ENCODE measurements at places on chromosomes 4 and X.

GRCh38 chr4:126172126-126172525 lies 857.4 kb downstream of the FAT4 start:
- no peak for DNase-seq

GRCh38 chrX:132367314-132367713 lies 121.5 kb downstream of the MBNL3 start:
- no peak for DNase-seq

GRCh38 chr4:94202769-94203168 lies 4.9 kb upstream of the SMARCAD1 start:
- DNase-seq = no peak

- no peak for DNase-seq
Observed at GRCh38 chr4:58166490-58166889, 1056.3 kb upstream of the IGFBP7 start.

GRCh38 chr4:113623274-113623894 lies 138.2 kb downstream of the CAMK2D start:
- DNase-seq = no peak

GRCh38 chr4:113708250-113708649 lies 53.3 kb downstream of the CAMK2D start:
- no peak for DNase-seq

GRCh38 chr4:3874028-3874415 lies 107.8 kb downstream of the ADRA2C start:
- DNase-seq = no peak

DNA sequence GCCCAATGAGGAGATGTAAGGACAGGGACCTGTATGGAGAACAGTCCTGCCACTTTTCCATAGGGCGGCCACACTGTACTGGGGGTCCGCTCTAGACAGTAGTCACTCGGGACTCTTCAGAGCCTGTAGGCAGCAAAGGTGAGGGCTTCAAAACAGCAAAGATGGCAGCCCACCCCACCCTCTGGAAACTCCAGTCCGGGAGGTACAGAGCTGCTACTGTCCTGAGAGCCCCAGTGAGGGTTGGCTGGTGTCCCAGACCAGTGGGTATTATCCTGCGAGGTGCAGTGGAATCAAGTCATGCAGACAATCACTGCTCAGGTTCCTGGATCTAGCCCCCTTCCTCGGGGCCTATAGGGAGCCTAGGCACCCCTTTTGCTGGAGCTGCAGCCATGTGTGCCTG lies 784.6 kb upstream of the GRID2 start:
- DNase-seq = no peak

DNA sequence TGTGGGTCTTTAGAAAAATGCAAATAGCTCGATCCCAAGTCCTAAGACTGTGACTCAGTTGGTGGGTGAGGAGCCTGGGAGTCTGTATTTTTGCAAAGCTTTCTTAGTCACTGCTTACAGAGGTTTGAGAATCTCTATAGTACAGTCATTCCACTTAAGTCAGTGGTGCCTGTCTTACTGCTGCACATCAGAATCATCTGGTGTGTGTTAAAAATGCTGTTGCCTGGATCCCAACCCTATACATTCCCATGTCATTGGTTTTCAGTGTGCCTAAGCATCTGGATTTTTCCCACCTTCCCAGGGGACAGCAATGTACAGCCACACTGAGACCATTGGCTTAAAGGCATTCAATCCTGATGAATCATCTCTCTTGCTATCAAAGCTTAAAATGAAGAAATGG lies 21.0 kb upstream of the GEMIN8 start:
- no peak for DNase-seq

GRCh38 chr4:151604238-151604637 lies 156.6 kb downstream of the GATB start:
- DNase-seq = no peak

DNA sequence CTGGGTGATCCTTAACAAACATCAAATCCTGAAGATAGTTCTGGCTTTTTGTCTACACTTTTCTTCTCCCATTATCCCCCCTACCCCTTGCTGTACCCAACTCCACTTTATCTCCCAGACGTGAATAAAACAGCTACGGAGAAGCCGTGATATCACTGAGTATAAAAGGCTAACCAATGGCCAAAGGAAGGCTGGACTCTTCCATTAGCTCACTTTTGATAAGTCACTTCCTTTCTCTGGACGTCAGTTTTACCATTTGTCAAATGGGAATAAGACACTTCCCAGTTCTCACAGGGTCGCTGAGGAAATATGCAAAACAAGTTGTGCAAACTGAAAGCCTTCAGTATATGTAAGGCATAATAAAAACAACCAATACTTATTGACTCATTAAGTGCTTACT lies 38.6 kb upstream of the EDA2R start:
- no peak for DNase-seq

DNA sequence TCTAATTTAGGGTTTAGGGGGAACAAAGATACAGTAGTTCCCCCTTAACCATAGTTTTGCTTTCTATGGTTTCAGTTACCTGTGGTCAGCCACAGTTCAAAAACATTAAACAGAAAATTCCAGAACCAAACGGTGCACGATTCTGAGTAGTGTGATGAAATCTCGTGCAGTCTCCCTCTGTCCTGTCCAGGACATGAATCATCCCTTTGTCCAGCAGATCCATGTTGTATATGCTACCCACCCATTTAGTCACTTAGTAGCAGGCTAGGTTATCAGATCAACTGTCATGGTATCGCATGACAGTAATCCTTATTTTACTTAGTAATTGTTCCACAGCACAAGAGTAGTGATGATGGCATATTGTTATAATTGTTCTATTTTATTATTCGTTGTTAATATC lies 556.1 kb downstream of the IL1RAPL1 start:
- DNase-seq = no peak

DNA sequence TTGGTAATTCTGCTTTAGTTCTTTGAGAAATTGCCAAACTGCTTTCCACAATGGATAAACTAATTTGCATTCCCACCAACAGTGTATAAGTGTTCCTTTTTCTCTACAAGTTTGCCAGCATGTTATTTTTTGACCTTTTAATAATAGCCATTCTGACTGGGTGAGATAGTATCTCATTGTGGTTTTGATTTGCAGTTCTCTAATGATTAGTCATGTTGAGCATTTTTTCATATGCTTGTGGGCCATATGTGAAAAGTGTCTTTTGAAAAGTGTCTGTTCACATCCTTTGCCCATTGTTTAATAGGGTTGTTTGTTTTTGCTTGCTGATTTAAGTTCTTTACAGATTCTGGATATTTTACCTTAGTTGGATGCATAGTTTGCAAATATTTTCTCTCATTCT lies 25.9 kb downstream of the ENPEP start:
- DNase-seq = no peak
